Activated CD8-positive, alpha-beta memory T cell treated with anti-CD3 and anti-CD28 coated beads for 24 hours (primary cell): ENCODE measurements at places on chromosomes 3 and 15.

DNA sequence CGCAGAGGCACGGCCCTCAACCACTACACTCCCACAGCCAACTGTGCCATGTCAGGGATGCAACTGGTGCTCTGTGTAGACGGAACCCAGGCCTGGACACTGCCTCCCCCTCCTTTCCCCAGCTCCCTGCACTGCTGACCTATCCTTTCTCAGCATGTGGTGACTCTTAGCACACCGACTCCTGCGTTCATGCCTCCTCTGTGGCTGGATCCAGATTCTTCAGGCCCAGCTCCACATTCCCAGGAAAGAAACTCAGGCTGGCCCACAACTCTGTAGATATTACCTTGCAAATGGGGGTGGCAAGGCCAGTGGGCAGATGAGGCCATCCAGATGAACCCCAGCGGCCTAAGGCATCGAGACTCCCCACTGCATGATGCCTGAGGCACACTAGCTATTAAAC, 272.7 kb downstream of the OCA2 start:
- no peak for DNase-seq

DNA sequence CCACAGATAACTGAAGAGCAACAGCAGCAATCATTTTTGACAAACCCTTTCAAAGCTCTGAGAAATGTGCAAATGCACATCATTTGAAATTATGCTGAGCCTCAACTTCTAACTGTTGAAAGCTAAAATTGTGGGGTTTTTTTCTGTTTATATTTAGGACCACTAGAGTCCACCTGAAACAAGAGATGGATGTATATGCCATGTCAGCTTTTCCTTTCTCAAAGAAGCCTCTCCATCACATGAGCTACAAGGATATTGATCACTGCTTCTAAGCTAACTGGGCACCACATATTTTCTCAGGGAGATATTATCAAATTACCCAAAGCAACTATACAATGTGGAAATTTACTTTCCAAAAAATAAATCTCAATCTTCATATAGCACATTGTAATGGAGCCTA, 498.6 kb upstream of the ZNF385D start:
- no peak for DNase-seq

- no peak for DNase-seq
These were observed 5.7 kb downstream of the NTRK3 start for GRCh38 chr15:88250826-88251225.

DNA sequence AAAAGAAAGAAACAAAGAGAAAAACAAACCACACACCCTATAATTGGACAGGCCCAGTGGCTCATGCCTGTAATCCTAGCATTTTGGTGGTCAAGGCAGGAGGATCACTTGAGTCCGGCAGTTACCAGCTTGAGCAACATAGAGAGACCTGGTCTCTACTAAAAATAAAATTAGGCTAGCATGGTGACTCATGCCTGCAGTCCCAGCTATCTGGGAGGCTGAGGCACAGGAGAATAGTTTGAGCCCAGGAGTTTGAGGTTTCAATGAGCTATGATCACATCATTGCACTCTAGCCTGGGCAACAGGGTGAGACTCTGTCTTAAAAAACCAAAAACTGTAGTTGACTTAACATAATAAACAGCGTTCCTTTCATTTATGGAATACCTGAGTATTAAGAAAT, 72.3 kb upstream of the ST3GAL6 start:
- DNase-seq = no peak

DNA sequence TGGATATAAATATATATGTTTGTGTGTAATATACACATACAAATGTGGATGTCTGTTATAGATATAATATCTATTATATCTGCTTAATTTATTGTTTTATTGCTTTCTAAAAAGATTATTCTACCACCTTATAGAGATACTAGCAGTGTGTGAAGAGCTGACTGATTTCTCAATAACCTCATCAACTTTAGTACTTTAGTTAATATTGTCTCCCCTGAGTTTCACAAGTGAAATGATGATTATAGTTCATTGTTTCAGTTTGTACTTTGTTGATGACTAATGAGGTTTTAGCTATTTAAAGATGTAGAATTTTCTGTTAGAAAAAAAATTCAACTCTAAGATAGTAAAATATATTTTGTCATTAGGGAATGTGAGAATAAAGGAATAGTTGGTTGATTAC, 11.4 kb downstream of the RSRC1 start:
- DNase-seq = no peak

DNA sequence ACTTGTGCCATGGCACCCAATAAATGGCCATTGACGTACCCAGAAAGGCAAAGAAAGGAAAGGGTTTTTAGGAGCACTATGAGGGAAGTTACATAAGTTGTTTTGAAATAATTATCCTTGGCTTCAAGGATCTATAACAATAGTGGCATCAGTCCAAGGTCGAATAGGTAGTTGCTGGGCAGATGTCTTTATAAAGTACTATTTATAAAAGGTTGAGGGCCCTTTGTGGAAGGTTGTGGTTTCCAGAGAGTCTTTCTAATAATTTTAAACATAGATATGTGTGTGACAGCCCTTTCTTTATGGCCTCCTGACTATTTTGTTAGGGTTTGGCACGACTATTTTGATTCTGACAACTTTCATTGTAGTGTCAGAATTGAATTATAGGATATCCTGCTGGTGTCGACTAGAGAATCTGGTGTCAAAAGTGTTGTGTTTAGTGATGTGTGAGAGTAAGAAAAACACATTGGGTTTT, 260.5 kb downstream of the PYDC2 start:
- no peak for DNase-seq

DNA sequence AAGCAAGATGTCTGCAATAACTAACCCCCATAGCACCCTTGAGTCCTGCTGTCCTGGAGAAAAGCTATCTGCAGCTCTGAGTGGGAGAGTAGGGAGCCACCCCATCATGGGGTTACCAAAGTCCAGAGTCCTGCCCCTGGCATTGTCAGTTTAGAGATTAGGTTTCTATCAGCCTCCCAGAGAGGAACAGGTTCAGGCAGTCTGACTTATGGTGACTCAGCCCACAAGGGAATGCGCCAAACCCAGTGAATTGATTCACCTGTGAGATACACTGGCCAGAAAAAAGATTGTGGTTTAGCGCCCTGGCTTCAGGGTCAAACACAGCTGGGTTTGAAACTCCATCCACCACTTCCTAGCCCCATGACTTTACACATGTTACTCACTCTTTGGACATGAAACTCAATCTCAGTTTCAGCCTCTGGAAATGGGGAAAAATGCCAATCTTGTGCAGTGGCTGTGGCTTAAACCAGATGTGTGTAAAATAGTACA, 263.6 kb upstream of the HES1 start:
- DNase-seq = no peak

DNA sequence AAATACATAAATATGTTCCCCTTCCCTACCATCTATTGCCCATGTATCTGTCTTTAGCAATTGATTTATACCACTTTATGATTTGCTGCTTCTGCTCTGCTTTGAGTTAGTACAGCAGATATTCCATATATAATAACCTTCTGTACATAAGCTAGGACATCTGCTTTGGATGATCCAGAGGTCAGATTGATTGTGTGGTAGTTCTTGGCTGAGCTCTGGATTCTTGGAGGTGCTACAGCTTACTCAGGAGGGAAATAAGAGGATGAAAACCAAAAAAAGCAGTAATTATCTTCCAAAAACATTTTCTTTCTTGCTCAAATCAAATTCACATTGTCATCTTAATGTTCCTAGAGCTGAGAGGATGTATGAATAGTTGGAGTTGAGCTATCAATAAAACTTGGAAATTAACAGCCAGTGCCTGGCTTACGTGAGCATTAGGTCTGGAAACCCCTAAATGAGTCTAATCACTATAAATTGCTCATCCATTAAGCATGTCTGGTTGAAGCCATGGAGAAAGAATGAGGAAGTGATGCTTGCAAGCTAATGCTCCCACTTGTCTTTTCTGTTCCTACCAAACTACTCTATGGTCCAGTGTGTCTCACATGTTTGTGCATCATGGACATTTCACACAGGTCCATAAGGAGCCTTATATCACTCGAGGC, 36.3 kb upstream of the TMEM42 start:
- DNase-seq = no peak
